T47D (cell line): ENCODE measurements at places on chromosomes 12 and 14.

DNA sequence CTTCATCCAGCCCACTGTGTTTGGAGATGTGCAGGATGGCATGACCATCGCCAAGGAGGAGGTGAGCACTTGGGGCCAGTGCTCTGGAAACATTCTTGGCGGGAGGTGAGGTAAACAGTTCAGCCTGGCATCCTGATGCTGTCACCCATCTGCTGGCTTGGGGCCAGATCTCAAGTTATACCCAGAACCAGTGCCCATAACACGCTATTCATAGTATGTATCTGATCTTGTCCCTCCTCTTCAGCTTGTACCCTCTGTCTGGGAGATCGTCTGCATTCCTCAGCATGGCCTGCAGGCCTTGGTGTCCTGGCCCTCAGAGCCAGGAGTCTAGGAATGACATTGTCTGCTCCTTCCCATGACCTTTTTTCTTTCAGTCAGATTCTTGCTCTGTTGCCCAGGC is 31.4 kb downstream of the ALDH2 start:
- DNase-seq, result no peak

- no peak for DNase-seq
These were observed 2.7 kb upstream of the CLECL1 start for GRCh38 chr12:9735601-9736000.

- peak; percentile 53 for DNase-seq
These were observed 16.1 kb downstream of the INF2 start for GRCh38 chr14:104705340-104706047.

GRCh38 chr12:109167781-109168180 is 51.4 kb downstream of the ACACB start:
- no peak for DNase-seq

DNA sequence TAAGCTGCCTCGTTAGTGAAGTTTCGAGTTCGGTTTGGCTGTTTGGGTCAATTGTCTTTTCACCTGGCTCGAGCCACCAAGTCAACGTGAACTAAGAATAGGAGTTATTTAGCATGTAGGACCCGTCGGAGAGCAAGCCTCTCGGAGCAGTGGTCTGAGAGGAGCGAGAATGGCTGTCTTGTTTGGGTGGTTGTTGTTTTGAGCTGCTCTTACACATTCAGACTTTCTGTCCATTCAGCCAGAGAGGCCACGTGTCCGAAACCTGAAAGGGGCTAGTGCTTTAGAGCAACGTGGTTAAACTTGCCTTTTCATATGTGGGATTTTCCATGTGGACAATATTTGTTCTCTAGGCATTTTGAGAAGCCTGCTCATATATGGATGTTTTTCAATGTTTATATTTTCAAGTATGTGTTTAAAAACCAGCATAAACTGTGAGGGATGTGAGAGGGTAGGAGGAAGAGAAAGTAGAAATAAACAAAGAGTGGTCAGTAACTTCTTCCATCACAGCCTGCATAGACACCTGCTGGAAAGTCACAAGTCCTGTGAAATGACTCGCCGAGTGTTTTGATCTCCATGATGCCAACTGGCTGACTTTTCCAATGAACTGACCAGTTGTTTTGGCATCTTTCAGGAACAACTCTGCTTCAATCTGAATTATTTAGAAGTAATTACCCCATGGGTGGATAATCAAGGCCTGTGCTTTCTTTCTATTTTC is 221.0 kb downstream of the ASCL1 start:
- DNase-seq, result no peak
